ENCODE measurements at places on chromosomes 6 and 20.

DNA sequence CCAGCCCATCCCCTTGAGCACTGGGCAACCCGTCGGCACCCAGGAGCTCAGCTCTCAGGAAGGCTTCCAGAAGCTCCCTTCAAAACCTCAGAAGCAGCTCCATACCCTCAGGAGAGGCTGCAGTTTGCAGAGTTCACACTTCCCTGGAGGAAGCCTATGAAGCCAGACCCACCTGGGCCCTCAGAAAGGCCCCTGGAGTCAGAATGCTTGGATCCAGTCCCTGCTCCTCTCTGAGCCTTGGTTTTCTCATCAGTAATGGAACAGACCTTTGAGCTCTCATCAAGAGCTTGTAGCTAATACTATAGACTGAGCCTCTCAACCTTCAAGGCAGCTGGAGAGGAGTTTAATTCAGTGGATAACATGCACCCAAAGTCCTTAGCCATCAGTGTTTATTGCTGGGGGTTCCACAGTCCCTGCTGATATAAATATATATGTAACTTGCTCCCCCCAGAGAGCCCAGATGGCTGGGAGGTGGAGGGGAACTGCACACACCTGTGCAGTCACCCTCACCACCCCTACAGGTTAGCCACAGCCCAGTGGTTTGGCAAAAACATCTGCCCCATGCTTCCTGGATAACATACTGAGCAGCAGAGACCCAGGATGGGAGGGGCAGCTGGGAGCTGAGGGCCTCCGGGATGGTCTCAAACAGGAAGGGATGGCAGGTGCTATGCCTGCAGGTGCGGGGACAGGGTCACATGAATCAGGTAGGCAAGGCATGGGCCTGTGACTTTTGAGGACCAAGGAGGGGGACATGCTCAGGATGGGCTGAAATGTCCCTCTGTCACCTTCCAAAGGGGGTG lies 120.1 kb downstream of the SNX5 start:
- no peak for DNase-seq

DNA sequence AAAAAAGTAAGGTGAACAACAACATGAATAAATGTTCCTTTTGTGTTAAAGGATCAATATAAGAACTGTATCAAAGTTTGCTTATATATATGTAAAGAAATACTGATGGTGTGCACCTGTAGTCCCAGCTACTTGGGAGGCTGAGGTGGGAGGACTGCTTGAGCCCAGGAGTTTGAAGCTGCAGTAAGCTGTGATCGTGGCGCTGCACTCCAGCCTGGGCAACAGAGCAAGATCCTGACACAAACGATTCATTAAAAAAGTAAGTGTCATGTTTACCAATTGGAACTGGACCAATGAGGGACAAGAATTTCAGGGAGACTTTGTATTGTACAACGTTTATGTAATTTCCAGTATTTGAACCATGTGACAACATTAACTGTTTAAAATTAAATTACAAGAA lies 5.0 kb upstream of the PHF20 start:
- DNase-seq: no peak

DNA sequence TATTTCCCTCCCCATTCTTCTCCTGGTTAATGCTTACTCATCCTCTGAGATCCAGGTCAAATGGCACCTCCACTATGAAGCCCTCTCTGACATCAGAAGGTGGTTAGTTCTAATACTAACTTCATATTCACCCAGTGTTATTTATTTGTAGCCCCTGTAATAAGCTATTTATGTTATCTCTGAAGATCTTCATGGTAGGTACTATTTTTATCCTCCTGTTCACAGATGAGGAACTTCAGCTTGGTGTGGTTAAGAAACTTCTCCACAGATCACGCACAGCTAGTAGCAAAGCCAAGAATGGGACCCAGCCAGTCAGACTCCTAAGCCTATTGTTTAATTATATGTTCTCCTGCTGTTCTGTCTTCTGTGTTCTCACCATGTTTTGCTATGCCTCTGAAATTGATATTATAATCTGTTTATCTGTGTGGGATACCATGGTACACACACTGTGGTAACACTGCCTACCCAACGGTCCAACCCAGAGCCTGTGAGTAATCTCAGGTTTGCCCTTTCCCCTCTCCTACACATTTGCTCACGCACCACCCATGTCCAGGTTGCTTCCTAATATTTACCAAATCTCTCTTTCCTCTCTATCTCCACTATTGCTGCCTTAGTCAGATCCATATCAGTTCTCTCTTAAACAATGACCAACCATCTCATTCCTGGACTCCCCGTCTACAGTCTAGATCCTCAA lies 98.4 kb downstream of the IPCEF1 start:
- no peak for DNase-seq

DNA sequence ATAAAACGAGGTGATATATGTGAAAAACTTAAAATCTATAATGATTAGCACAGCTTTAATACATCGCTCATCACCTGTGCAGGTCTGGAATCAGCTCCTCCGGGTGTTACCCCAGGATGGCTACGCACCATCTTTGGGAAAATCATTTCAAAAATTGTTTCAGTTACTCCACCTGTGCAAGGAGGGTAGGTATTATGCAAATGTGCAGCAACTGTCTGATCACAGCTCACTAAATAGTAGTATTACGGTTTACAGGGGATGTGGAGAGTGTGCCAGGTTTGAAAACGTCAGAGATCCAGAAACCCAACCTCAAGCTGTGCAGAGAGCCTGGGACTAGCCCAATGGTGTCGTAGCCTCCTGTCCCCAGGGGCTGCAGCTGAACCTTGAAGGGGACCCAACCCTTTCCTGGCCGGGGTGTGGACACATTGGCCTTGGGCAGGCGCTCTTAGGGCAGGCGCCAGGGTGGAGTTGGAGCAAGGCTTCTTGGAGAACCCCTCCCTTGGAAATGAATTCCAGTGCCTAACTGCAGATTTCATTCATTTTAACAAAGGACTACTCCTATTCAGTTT lies 24.2 kb upstream of the SGK1 start:
- no peak for DNase-seq

- DNase-seq: no peak
Observed at GRCh38 chr6:77535172-77535571, 71.9 kb upstream of the HTR1B start.

DNA sequence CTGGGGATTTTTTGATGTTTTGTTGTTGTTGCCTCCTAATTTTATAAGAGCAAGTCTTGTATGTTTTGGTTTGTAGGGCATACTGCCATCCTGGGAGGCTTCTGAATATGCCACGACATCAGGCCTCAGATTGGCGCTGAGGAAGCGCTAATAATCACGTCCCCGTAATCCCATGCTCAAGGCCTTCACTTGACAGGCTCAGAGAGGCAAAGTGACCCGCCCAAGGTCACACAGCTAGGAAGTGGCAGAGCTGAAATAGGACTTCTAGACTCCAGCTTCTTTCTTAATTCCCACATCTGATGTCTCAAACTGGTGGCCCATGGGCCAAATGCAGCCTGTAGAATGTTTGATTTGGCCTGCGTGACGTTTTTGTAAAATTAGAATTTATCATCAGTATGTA lies 73.5 kb upstream of the PTPN1 start:
- DNase-seq: no peak

DNA sequence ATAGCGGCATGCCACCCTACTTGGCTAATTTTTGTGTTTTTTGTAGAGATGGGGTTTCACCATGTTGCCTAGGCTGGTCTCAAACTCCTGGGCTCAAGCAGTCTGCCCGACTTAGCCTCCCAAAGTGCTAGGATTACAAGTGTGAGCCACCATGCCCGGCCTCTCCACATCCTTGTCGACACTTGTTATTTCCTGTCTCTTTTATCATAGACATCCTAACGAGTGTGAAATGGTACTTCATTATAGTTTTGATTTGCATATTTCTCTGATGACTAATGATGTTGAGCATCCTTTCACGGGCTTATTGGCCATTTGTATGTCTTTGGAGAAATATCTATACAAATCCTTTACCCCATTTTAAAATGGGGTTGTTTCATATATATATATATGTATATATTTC lies 39.0 kb upstream of the ASXL1 start:
- no peak for DNase-seq

- no peak for DNase-seq
Observed at GRCh38 chr20:43186312-43186711, 3.4 kb downstream of the PTPRT start.

- DNase-seq: peak; percentile 81
Observed at GRCh38 chr6:39217177-39217864, 12.0 kb downstream of the KCNK5 start.

GRCh38 chr6:45637611-45638257 lies 260.0 kb upstream of the SUPT3H start:
- DNase-seq: no peak

DNA sequence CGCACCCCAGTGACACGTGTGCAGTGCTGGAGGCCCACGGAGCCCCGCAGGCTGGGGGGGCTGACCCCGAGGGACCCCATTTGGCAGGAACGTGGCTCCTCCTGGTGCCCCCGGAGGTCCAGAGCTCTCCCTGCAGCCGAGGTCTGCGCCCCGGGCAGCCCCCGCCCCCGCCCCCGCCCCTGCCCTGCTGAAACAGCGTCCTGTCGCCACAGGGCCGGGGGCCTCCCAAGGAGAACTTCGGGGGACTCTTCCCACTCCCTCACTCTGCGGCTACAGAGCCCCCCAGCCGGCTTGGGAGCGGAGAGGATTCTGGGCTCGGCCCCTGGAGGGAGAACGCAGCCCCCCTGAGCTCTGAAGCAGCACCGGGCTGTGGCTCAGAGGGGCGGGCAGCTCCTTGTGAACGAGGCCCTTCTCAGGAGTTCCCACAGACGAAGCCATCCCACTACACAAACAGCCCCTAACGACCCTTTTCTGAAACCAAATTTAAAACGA lies 115.2 kb downstream of the DLL1 start:
- DNase-seq: peak; percentile 33

DNA sequence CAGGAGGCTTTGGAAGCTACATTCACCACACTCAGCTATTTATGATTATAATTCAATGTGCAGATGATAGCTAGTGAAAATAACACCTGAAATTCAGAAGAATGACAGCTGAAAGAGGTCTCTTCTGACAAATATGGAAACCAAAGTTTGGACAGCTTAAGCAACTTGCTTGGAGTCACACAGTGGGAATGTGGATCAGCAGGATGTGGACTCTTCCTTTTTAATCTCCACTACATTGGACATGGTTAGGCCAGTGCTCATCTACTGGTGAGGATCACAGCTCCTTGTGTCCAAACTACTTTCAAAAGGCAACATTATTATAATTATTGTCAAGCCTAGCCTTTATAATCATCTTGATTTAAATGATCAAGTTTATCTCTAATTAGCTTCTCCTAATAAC lies 10.4 kb downstream of the TRAPPC3L start:
- no peak for DNase-seq

DNA sequence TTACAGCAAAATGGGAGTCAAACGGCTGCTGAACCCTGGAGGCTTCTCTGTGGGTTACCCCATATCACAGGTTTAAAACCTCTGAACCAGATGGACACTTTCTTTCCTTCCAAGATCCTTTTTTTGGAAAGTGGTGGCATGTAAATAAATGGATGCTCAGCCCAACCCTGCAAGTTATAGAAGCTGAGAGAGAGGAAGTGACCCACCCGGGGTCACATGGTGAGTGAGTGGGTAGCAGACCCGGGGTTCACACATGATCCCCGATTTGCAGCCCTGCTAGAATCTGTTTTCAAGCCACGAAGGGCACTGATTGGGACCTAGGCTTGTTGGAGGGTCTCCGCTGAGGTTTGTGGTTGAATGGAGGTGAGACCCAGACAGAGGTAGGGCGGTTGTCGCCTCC lies 32.0 kb downstream of the SIRPA start:
- no peak for DNase-seq

DNA sequence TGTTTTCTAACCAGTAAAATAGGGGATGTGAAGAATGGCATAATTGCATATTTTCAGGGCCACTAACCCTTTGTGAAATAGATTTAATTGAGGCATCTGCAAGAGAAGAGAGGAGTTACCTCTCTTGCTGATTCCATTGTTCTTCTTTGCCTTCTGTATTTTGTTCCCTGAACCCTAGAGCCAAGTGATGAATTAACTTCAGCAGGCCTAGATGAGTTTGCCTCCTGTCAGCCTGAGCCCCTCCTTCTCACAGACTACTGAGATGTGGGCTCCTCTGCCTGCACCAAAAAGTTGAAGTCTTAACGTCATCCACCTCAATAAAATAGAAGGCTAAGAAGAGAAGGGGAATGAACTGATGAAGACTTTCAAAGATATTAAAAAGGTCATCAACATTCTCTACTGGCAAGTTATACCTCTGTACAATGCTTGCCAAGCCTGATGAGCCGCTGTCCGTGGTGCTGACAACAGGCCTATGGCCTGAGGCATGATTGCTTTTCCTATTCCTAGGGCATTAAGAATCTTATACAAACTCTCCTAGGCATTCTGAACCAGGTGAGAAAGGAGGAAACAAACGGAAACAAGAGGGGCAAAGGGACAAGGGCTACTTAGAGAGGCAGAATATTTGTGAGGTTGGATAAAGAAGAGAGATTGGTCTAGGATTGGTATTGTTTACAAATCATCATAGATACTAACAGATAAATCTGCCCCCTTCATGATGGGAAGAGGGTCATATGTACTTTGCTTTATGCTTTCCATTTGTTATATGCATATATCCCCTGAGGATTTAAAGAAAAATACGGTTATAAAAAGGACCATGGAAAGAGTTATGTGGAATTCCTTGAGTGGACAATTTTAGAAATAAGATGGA lies 46.8 kb downstream of the CD24 start:
- DNase-seq: peak; percentile 84

DNA sequence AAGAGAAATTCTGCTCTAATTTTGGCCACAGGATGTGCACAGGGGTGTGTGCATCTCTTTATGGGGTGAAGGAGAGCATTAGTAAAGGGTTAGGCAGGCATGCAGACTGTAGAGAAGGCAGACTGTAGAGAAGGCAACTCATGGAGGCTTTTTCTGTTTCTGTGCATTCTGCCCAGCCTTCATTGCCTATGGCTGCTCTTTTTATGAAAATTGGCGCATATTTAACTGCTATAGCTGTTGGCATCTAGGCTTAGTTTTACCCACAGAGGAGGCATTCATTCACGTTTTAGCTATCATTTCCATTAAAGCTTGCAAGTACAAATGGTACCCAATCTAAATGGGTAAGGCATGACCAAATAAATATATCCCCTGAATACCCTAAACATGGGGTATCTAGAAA lies 286.8 kb upstream of the ID4 start:
- no peak for DNase-seq

- DNase-seq: no peak
Observed at GRCh38 chr6:80438772-80439171, 332.3 kb downstream of the BCKDHB start.

DNA sequence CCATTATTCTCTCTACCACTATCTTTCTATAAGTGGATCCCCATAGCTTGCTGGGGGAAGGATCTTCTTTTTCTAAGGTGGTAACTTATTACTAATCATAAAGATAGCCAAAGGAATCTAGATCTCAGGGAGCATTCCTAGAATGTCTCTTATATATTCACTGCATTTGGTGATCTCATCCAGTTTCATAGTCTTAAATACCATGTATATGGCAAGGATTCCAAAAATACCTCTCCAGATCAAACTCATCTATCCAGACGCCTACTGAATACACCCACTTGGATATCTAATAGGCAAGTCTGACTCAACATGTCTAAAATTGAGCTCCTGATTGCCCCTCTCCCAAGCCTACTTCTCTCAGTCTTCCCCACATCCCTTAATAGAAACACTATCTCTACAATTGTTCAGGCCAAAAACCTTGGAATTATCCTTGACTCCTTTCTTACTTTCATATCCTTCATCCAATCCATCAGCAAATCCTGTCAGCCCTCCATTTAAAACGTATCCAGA lies 264.4 kb downstream of the HACE1 start:
- DNase-seq: no peak

GRCh38 chr6:132023490-132023889 lies 72.3 kb upstream of the CCN2 start:
- no peak for DNase-seq
